Mesenchymal stem cell (in vitro differentiated cells and primary cell): ENCODE measurements at places on chromosomes 6 and 20.

DNA sequence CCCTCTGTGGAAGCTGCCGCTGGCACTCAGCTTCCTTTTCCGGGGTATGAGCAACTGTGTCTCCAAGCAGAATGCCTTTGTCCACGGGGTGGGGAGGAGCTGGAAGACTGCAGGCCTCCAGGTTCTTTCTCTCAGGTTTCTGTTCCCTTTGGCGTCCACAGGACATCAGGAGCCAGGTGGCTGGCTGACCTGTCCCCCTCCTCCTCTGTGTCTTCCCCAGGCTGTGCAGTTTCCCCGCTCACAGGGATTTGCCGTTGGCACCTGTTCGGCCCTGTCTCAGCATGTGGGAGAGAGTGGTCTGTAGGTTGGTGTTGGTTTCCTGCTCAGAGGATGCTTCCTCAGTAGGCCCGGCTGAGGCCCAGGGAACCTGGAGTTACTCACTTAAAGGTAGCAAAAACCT, 43.5 kb downstream of the CDS2 start:
- DNase-seq: no peak

- DNase-seq: no peak
These were observed 1.4 kb upstream of the RNASET2 start for GRCh38 chr6:166957805-166958076.

- DNase-seq: no peak
These were observed 41.6 kb upstream of the CD93 start for GRCh38 chr20:23127506-23128279.

DNA sequence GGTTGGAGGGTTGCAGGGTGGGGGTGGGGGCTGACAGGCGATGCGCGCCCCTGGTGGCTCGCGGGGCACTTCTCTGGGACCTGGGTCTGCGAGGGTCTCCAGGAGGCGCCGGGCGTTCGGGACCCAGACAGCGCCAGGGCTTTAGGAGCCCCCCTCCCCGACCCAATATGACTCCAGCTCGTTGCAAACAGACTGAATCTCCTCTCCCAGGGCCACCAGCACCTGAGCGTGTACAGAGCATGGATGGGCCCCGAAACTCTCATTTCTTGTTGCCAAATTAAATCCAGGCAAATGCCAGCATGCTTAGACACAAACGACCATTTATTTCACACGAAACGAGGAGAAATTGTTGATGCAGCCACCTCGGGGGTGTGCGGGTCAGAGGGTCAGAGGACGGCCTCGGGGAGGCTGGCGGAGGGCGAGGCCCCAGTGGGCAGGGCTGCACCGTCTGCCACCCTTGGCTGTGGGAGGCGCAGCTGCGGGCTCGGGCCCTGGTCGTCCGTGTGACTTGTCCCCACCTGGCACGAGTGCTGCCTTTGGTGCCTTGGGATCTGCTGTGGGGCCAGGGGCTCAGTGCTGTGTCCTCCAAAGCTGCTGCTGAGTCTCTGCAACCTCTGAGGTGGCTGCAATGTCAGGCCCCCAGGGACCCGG, 20.9 kb upstream of the GATA5 start:
- DNase-seq: no peak

DNA sequence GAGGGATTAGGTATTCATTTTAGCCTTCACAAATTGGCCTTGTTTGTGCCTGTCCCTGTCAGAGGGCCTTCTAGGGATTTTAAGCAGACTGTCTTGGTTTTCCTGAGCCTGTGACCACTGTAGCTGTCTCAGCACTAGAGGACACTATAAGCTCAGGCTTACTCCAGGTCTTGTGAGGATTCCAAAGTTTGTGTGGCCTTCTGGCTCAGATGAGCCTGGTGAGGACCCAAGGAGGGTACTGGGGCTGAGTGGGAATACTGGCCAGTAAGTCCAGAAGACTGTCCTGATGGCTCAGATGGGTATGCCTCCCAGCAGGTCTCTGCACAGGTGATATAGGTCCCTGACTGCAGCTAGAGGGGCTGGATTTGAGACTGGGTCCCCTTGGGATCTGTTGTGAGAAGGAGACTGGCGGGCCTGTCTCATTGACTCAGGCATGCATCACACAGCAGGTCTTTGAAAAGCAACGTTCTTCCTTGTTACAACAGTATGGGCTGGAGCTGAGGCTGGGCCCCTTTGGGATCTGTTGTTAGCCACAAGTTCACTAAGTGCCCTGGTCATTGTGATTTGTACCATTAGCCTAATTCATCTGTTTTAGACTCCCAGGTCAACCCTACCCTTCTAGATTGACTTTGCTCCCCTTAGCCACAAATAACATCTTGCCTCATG, 26.3 kb upstream of the TFB1M start:
- peak; percentile 86 for DNase-seq

GRCh38 chr20:51799401-51799860, 2.9 kb downstream of the SALL4 start:
- no peak for DNase-seq

DNA sequence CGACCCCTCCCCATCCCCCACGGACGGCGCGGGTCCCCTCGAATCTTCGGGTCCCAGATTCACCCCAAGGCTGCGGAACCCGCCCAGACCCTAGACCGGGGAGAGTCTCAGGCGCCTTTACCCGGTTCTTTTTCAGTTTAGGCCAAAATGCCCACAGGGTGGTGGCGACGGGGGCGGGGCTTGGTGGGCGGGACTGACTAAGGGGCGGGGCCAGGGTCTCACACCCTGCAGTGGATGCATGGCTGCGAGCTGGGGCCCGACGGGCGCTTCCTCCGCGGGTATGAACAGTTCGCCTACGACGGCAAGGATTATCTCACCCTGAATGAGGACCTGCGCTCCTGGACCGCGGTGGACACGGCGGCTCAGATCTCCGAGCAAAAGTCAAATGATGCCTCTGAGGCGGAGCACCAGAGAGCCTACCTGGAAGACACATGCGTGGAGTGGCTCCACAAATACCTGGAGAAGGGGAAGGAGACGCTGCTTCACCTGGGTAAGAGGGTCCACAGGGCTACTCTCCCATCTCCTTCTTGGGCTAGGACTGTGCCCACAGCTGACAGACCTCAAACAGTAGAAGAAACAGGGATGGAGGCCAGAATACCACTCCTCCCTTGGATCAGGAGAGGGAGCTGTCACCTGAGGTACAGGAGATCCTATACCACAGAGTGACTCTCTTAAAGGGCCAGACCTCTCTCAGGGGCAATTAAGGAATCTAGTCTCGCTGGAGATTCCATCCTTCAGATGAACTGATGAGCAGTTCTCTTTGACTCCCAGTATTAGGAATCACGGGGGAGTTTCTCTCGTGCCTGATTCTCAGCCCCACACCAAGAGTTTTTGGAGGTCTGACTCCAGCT, 942 bp downstream of the HLA-E start:
- peak; percentile 64 for DNase-seq

DNA sequence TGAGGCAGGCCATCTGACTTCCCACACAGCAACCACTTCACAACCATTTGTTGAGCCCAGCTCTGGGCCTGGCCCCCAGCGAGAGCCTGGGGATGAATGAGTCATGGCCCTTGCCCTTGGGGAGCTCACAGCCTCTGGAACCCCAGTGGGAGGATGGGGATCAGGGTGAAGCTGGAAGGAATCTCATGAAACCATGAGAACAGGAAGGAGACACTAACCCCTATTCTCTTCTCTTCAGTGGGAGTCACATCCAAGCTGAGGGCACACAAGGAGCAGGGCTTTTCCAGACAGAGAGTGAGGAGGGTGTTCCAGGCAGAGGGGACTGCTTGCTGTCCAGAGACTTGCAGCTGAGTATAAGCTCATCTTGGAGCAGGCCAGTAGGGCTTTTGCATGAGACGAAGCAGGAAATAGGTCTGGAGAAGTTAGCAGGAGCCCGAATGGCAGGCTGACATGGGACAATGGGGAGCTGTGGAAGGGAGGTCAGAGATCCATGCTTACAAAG, 7.5 kb downstream of the FOXS1 start:
- peak; percentile 68 for DNase-seq

- peak; percentile 36 for DNase-seq
These were observed 24.7 kb upstream of the BLCAP start for GRCh38 chr20:37552415-37552814.

- DNase-seq: no peak
These were observed 74.3 kb downstream of the RPS12 start for GRCh38 chr6:132888701-132889100.

DNA sequence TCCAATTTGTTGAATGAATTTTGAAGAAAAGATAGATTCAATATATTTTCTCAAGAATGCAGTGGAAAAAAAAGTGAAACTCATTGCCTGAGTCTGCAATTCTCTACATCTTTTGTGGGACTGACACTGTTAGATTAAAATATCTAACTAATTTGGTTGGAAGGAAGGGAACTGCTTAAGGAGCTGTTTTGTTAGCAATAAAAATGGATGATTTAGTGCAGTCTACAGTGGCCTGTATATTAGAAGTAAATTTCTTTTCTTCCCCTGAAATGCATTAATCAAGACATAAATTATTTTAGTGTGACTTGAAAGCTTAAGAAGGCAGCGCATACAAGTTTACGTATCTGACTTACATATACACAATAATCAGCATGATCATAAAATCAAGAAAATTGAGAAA, 1332.6 kb downstream of the EPHA7 start:
- DNase-seq: no peak

DNA sequence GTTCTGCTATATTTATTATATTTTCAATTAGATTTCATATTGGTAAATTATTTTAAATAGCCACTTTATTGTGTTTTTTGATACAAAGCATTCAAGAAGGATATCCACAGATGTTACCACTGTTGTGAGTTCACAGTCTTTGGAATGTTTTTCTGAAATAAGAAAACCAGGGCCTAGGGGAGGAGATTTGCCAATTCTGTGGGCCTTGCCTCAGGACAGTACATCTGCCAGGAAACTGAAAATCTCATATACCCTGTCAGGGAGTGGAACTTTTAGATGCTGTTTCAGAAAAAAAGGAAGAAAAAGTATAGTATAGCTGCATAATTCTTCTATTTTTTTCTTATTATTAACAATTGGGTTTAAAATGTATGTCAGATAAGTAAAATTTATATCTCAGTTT, 995.9 kb upstream of the ADGRB3 start:
- DNase-seq: no peak

- DNase-seq: no peak
These were observed 40.2 kb upstream of the MRGBP start for GRCh38 chr20:62755817-62756724.

GRCh38 chr6:146851837-146852236, 253.1 kb downstream of the ADGB start:
- peak; percentile 89 for DNase-seq

- DNase-seq: no peak
These were observed 137.0 kb upstream of the CCN2 start for GRCh38 chr6:132088150-132088549.

DNA sequence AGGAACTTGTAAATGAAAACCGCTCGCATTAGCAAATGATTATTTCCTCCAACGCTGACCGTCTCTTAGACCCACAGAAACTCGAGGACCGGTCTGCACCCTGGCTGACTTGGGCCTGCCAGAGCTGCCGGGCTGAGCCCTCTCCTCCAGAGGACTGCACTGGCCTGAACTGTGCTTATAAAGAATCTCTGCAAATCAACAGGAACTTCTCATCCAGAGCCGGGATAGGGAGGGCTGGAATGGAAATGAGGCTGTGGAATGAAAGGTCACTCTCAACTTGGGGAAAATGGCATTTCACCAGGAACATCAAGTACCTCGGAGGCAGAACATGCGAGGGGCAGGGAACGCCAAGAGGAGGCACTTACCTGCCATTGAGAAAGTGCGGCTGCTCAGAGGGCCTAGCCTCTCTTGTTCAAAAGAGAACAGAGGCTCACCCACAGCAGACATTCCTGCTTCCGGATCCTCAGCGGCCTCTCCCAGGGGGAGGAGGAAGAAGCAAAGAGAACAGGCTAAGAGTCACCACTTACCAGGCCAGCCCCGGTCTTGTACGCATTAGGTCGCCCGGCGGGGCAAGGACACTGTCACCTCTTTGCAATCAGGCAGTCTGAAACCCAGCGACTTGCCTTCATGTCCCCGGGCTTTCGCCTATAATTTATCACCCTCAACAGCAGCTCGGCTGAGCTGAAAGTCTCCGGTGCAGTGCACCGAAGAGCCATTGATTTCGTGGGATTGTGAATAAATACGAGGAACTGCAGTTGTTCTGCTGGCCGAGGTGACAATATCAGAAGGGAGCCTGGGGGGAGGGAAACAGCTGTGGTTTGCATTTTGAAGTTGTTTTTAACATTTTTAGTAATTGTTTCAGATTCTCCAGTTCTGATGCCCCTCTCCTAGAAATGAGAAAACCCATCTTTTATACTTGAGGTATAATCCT, 37.6 kb downstream of the ZMYND8 start:
- DNase-seq: peak; percentile 89

GRCh38 chr20:23637282-23638221, at the start of gene CST3:
Gene CST3, minus strand, starts transcription at chr20:23637955. Its CDS starts 93 bp downstream, at chr20:23637862.
- DNase-seq: peak; percentile 89

DNA sequence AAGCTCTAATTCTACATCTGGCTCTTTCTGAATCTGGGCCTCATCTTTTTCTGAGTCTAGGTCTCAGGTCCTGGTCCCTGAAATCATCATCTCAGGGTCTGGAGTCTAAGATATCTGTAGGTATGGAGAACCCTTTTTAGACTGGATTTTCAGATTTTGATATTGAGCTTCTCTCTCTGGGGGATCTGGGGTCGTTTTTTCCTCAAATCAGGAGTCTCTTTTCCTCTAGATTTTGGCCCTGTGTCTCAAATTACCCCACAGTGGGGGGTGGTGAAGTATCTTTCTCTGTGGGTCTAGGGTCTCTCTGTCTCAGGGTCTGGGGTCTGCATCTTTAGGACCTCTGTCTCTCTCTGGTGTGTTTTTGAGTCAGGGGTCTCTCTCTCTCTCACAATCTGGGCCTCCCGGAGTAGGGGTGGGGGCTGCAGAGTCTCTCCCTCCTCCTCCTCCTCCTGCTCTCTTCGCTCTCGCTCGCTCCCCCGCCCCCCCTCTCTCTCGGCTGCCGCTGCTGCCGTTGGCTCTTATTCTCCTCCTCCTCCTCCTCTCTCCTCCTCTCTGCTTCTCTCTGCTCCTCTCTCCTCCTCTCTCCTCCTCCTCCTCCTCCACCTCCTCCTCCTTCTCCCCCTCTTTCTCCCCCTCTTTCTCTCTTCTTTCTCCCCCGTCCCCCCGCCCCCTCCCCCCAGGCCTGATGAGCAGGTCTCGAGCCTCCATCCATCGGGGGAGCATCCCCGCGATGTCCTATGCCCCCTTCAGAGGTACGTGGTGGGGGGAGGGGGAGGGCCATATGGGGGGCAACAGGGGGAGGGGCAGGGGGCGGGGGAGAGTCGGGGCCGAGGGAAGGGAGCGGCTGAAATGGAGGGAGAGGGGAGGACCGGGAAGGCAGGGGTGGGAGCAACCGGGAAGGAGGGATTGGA, at the start of gene SYNGAP1:
SYNGAP1 (plus strand) TSS at position 486 of the 911 bp plus-strand sequence; CDS start at position 686, 200 bp downstream.
- DNase-seq: peak; percentile 72

DNA sequence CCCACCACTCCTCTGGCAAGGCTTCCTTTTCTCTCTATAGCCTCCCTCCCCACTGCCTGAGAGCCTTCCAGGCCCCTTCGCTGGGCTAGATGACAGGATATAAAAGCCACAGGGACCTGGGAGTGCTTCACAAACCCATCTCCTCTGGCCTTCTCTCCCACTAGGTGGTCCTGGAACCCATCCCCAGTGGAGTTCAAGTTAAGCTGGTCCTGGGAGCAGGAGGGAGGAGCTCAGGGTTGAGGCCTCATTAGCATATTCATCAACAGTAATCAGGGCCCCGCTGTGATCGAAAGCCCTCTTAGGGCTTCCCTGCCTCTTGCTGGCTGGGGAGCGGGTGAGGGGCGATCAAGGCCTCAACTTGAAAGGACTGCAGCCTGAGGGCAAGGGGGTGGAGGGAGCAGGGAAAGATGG, 9.1 kb downstream of the EBF4 start:
- peak; percentile 12 for DNase-seq
